Effector memory CD4-positive, alpha-beta T cell (primary cell): ENCODE measurements at places on chromosomes 4 and X.

DNA sequence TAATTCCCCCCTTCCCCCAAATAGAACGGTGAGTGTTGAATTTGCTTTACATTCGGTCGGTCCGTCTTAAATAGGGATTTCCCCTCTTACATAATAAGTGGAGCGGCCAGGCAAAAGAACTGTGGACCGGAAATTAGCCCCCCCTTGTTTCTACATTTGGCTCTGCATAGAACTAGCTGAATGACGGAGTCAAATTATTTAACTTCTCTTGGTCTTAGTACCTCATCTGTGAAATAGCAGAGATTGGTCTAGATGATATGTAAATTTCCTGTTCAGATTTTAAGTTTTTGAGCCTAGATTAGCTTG lies 1.3 kb downstream of the SPATA18 start:
- no peak for DNase-seq

GRCh38 chrX:54786967-54787366 lies 11.1 kb downstream of the ITIH6 start:
- DNase-seq, result no peak

- DNase-seq, result no peak
These were observed 121.9 kb downstream of the RBMX2 start for GRCh38 chrX:130523460-130524394.

GRCh38 chrX:140157611-140158010 lies 192.3 kb upstream of the CXorf66 start:
- no peak for DNase-seq

GRCh38 chr4:182400081-182400480 lies 156.9 kb downstream of the TENM3 start:
- no peak for DNase-seq

DNA sequence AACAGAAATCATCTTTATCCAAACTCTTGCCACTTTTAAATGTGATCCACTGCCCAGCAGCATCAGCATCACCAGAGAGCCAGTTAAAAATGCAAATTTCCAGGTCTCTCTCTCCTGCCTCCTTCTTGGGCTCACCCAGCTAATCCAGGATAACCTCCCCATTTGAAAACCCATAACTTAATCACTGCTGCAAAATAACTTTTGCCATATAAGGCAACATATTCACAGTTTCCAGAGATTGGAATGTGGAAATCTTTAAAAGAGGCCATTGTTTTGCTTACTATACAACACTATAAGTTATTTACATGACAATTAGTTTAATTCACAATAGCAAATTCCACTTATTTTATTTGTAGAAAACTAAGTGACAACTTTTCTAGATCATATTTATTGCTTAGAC lies 4.8 kb upstream of the EXOSC9 start:
- DNase-seq, result no peak

GRCh38 chr4:128379860-128380259 lies 92.2 kb upstream of the PGRMC2 start:
- no peak for DNase-seq

- DNase-seq, result no peak
These were observed 137.8 kb upstream of the NUDT6 start for GRCh38 chr4:123060039-123060770.

GRCh38 chr4:6758728-6759127 lies 23.8 kb upstream of the KIAA0232 start:
- DNase-seq, result no peak

- no peak for DNase-seq
These were observed 14.3 kb upstream of the RAB9B start for GRCh38 chrX:103846386-103846785.

GRCh38 chrX:44344687-44345086 lies 1.2 kb upstream of the EFHC2 start:
- no peak for DNase-seq
